ENCODE measurements at places on chromosomes 1 and 21.

- no peak for DNase-seq
Measured at GRCh38 chr21:41972511-41973205, 18.8 kb upstream of the C2CD2 start.

DNA sequence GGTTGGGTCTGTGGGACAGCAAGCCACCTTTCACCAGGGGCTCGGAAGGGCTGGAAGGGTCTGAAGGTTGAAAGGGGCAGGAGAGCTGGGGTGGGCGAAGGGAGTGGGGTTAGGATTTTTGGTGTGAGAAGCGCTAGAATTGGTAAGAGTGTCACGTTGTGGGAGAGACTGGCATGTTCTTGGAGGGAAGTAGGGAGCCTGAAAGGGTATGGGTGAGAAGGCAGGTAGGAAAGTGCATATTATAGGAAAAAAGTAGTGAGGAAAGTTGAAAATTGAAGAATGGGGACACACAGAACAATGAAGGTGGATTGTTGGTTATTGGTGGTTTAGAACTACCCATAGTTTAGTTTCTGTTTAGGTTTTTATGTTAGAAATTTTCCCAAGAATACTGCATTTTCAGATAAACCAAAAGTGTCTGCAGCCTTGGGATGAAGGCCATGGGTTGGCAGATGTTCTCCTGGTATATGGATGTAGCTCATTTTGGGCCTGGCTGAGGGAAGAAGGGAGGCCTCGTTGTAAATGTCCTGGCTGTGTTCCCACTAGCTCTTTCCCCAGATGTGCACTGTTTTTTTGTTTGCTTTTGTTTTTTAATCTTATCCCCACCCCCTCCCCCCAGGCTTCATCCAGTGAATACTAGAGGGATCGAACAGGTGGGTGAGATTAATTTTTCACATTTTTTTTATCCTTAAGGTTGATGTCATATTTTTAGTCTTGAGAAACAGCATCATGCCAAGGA is 1.2 kb downstream of the LRRC42 start:
- DNase-seq, result peak; percentile 10

GRCh38 chr1:211483896-211484612 is 7.9 kb downstream of the RD3 start:
- DNase-seq, result no peak

GRCh38 chr1:207318072-207318619 is 3.3 kb upstream of the CD55 start:
- no peak for DNase-seq

DNA sequence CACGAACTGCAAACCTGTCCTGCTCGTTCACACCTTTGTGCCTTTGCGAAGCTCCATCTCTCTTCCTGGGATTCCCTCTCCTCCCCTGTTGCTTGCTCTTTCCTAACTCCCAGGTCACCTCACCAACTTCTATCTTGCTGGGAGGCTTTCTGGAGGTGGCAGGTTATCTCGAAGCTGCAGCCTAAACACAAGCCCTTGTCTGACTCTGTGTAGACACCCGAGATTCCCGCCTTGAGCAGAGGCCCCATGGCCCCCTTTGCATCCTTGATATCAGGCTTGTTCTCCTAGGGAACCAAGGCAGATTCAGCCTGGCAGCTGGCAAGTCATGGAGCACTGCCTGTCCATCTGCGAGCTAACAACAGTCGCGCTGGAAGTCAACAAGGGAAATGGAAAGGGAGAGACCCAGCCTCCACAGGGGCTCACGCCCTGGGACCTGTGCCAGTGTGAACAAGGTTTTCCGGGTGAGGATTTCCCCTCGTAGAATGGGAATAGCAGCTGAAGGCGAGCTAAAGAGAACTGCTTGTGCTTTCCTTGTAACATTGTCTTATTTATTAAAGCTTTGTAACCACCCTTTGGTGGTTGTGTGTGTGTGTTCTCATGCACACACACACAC is 109.5 kb upstream of the JUN start:
- no peak for DNase-seq

- DNase-seq, result no peak
Measured at GRCh38 chr1:234856845-234857245, 246.9 kb upstream of the IRF2BP2 start.

DNA sequence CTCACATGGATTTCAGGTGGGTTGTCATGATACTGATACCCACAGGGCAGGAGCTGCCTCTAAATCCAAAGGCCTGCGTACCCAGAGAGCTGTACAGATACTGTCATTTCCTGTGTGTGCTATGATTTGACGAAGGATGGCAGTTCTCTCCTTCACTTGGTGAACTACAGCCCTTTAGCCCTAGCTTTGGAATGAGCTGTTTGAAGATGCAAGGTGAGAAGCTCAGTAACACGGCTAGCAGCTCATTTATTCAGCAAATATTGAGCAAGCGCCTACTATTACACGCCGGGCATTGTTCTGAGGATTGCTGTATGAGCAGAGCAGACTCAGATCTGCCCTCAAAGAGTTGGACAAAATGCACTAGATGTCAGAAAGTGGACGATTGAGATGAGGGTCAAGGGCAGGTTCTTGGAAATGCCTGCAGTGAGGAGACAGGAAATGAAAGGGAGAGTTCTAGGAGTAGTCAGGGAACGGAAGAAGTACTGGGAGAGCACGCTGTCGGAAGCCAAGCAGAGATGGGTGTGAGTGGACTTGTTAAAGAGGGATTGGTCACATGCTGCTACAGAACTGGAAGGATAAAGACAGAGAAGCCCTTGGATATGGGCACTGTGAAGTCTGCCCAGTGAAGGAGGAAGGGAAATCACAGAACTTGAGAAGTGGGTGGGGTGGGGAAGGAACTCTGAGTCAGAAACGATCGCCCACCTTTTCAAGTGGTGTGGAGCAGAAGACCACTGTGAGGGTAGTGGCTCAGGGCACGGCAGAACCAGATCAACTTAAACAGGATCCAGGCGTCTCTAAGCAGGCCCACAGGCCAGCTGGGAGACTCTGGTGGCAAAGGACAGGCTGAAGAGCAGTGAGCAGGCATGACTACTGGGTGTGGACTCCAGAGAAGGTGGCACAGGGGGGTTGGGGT is 7.1 kb downstream of the PTGFRN start:
- no peak for DNase-seq

DNA sequence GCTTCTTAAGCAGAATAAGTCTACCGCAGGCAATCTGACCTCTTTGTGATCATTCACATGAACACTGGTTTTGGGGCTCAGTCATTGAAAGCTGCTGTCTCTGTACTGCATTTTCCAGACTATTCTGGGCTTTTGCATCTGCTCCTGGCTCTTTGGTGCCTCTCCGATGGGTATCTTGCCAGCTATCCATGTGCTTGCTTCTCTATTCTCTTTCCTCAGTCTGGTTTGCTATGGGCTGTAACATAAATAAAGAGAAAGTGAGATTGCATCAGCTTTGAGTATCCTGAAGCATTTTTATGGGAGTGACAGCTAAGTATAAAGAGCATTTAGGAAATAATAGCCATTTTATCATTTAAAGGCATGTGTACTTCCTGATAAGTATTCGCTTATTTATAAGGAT is 70.7 kb downstream of the C1orf21 start:
- no peak for DNase-seq

DNA sequence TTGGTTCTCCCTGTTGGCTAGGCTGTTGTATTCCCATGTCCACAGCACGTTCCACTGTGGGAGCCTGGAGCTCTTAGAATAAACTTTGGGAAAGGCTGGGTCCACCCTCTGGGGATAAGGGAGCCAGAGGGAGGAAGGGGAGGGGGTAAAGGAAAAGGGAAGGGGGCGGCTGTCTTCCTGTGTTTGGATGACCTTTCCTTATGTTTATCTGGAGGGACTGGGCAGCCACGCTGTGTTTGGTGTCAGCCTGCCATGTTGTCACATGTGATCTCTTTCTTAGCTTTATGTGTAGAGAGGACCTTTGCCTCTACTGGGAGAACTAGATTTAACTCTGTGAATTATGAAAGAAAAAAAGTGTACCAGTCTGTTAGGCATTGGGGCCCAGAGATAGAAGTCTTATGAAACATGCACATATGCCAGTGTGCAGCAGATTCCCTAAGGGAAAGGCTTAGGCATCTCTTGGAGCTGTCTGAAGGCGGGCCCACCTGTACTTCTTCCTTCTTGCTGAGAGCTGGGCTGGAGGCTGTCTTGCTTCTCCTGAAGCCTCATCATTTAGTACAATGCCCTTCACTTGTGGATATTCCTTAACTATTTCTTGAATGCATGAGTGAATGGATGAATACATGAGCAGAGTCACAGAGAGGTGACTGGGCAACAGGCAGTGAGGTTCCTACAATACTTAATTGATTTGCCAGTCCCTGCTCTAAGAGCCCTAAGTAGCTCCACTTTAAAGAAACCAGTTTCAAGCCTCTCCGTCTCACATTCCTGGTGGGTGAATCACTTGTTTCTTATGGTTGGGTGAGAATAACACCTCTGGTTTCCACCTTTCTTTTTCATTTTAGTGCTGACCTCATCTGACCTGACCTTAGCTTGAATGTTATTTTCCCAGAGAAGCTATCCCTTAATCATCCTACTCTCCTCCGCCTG is 62.5 kb upstream of the ARHGAP29 start:
- DNase-seq, result no peak

- no peak for DNase-seq
Measured at GRCh38 chr1:34787461-34788420, 5.1 kb upstream of the GJA4 start.

- DNase-seq, result no peak
Measured at GRCh38 chr1:225871359-225872074, 10.7 kb downstream of the TMEM63A start.

- DNase-seq, result no peak
Measured at GRCh38 chr21:27475363-27475955, 508.6 kb upstream of the ADAMTS5 start.

DNA sequence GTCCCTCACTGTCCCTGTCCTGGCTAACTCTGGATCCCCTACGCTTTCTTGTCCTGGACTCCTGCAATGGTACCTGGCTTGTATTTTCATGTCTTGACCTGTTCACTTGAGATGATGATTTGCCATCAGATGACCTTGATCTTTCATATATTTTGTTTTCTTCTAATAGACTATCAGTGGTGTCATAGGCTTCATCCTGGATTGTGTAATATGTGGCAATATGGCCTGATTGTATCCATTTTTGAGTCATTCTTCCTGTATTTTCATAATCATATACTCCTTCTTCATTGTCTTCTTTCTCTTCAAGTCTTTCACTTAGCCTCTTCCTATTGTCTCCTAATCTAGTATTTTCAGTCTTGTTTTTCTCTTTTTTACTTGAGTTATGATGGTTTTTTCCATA is 11.1 kb downstream of the FLG start:
- no peak for DNase-seq

GRCh38 chr1:31372051-31372450 is 825 bp downstream of the FABP3 start:
- no peak for DNase-seq

DNA sequence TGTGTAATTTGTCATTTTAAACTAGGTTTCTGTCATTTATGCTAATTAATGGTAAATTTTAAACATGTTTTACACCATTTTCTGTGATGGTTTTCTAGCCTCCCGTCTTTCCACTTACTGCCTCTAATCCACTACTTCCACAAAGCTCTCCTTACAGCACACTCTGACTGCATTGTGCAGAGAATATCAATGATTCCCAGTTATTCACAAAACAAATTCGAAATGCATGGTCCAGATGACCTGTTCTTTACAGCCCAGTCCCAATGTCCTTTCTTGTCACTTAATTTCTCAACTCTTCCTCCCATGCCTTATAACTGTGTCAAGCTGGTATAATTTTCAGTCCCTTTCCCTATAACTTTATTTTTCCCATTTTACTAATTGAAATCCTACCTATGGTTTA is 770.5 kb downstream of the USP25 start:
- DNase-seq, result no peak

- DNase-seq, result no peak
Measured at GRCh38 chr1:159121526-159121925, 45.0 kb upstream of the AIM2 start.

- DNase-seq, result no peak
Measured at GRCh38 chr1:107544285-107544684, 403.4 kb downstream of the NTNG1 start.

GRCh38 chr21:32682696-32683474 is 44.9 kb downstream of the SYNJ1 start:
- DNase-seq, result no peak

Measured in B cell (primary cell).